HT1080 (cell line): ENCODE measurements at places on chromosomes 1 and 21.

- DNase-seq, result peak; percentile 84
These were observed 23.3 kb upstream of the PTGFRN start for GRCh38 chr1:116886291-116886878.

GRCh38 chr1:41546833-41547135 is 62.3 kb upstream of the EDN2 start:
- DNase-seq, result no peak

GRCh38 chr1:239233626-239234025 is 152.7 kb upstream of the CHRM3 start:
- DNase-seq, result no peak

- peak; percentile 28 for DNase-seq
These were observed 10.2 kb downstream of the JAK1 start for GRCh38 chr1:64956010-64956640.

GRCh38 chr1:184152434-184152898 is 100.9 kb downstream of the TSEN15 start:
- peak; percentile 66 for DNase-seq

GRCh38 chr1:246404078-246404477 is 103.0 kb downstream of the SMYD3 start:
- no peak for DNase-seq

DNA sequence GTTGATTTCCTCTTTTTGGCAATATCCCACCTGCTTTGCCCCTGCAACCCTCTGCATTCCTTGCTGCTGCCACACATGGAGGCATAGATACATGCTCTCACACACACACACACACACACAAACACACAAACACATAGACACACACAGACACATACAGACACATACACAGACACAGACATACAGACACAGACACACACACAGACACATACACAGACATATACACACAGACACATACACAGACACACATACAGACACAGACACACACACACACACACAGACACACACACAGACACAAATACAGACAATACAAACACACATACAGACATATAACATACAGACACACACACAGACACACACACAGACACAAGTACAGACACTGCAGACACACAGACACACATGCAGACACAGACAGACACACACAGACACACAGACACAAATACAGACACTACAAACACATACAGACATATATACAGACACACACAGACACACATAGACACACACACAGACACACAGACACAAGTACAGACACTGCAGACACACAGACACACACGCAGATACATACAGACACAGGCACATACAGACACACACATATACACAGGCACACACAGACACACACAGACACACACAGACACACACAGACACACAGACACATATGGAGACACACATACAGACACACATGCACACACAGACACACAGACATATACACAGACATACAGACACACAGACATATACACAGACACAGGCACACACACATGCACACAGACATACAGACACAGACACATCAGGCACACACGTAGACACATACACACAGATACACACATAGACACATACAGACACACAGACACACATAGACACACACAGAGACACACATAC is 83.3 kb downstream of the MAP3K7CL start:
- DNase-seq, result no peak

DNA sequence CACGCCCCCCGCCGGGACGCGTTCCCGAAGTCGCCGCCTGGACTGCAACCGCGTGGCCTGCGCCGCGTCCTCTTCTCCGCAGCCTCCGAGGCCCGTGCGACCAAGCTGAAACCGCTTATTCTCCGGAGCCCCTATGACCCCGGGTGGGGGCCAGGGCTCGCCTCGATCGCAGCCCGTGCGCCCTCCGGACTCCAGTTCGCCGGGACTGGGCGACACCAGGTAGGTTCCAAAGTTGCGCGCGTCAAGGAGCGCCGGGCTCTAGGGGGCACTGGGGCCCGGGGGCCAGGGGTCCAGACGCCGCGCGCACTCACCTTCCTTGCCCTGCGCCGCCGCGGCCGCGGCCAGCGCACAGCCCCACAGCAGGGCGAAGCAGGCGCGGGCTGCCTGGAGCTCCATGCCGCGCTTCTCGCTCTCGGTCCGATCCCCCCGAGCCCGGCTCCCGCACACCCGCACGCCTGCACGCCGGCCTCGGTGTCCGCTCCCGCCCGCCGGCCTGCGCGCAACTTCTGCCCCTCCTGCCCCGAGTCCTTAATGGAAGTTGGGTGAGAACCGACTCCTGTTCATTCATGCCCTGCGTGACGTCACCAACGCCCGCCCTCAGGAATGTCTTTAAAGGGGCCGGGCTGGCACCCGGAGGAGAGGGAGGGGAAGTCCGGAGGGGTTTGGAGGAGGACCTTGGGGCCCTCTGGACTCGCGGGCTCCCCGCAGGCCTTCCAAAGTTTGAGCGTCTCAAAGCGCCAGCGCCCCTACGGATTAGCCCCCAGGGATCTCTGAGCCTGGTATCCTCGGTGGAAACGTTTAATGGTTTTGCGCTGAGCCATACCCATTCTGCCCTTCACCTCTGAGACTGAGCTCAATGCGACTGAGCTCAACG is at the start of gene EPHA2:
EPHA2 (minus strand) TSS at position 533 of the 874 bp plus-strand sequence; CDS start at position 396, 137 bp downstream.
- DNase-seq, result peak; percentile 89

DNA sequence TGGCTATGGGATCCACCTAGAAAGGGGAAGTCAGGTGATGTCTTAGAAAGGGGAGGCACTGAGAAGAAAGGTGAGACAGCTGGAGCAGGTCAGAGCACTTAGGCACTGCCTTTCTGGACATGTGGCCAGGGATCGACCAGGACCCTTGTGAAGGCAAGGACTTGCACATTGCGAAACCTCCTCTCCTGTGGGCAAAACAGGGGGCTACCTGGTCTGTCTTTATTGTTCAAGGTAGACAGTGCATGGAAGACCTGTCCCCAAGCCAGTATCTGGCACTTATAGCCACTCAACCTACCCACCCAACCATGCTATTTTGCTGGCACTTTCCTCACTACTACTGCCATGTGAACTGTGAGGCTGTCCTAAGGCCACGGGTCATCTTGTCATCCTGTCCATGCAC is 67.2 kb downstream of the NAV1 start:
- DNase-seq, result no peak

DNA sequence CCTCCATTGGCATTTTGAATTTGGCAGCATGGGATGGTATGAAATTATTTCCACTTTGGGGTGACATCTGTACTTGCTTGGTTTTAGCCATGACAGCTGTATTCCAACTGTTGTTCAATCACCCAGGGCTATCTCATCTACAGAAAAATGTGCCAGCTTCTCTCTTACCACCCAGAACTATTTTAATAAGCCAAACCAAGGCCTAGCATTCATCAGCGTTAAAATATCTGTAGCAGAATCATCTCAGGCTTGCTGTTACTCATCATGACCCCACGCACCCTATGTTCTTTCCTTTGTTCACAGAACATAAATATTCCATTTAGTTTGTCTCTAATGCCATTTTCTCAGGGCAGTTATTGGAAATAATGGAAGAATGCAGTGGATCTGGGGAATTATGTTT is 49.8 kb downstream of the GIPC2 start:
- DNase-seq, result peak; percentile 77

DNA sequence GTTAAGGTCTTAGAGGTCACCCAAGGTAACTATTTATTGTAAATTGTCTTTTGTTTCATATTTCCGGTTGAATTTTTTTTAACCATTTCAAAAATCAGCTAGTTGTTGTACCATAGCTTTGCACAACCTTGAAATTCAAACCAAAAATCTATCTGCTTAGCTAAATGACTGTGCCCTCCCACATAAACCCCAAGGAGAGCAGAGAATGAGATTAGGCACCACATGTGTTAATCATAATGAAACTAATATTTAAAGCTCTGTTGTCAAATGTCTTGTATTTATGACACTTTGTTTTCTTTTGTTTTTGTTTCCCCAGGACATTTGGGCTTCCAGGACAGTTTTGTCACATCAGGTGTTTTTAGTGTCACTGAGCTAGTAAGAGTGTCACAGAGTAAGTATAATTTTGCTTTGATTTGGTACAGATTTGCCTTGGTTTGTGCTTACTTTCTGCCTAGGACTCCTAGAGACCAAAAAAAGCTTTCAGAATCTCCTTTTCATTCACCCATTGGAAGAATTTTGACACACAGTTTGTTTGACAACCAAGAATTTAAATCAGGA is 249.9 kb downstream of the NFIA start:
- DNase-seq, result no peak

- no peak for DNase-seq
These were observed 651.9 kb downstream of the MRPL39 start for GRCh38 chr21:24955275-24955961.

- DNase-seq, result peak; percentile 16
These were observed 27.4 kb downstream of the DTL start for GRCh38 chr1:212062832-212063438.

DNA sequence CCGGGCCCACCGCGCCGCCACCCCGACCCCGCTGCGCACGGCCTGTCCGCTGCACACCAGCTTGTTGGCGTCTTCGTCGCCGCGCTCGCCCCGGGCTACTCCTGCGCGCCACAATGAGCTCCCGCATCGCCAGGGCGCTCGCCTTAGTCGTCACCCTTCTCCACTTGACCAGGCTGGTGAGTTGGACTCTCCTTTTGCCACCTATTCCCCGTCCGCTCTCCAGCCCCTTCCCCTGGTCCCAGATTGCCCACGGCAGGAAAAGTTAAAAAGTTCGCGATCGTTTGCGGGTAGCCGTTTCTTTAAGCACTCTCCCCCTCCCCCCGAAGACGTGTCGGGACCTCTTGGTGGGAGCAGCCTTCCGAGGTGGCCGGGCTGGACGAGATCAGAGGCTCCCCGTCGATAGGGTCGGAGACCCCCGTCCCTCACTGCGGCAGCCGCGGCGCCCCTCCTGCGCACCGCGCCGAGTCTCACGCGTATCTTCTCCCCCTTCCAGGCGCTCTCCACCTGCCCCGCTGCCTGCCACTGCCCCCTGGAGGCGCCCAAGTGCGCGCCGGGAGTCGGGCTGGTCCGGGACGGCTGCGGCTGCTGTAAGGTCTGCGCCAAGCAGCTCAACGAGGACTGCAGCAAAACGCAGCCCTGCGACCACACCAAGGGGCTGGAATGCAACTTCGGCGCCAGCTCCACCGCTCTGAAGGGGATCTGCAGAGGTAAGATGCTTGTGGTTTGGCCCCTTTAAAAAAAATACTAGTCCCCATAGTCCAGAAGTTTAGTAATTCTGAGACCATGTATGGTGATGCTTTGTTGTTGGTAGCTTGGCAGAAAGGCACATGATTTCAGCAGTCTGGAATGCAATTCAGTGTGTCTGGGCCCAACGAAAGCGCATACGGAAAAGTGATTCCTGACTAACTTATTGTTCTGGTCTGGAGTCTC is 576 bp downstream of the CCN1 start:
- peak; percentile 73 for DNase-seq

- DNase-seq, result peak; percentile 44
These were observed 19.6 kb upstream of the FAM89A start for GRCh38 chr1:231059566-231060193.

DNA sequence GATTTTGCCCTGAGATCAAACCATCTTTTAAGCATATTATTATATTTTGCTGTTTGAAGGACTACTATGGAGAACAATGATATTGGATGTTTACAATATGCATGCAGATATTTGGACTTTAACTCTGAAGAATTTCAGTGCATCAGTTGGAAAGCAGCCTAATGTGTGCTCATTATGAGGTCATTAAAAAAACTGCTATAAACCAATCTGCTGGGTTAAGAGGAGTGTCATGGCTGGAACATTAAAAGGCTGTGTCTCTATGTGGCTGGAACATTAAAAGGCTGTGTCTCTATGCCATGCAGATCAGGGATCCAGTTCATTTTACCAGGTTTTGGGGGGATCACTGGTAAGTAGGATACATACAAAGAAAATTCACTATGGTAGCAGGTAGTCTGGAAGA is 77.6 kb downstream of the SPATA46 start:
- DNase-seq, result no peak

GRCh38 chr1:164561472-164561871 is 2.5 kb downstream of the PBX1 start:
- no peak for DNase-seq

DNA sequence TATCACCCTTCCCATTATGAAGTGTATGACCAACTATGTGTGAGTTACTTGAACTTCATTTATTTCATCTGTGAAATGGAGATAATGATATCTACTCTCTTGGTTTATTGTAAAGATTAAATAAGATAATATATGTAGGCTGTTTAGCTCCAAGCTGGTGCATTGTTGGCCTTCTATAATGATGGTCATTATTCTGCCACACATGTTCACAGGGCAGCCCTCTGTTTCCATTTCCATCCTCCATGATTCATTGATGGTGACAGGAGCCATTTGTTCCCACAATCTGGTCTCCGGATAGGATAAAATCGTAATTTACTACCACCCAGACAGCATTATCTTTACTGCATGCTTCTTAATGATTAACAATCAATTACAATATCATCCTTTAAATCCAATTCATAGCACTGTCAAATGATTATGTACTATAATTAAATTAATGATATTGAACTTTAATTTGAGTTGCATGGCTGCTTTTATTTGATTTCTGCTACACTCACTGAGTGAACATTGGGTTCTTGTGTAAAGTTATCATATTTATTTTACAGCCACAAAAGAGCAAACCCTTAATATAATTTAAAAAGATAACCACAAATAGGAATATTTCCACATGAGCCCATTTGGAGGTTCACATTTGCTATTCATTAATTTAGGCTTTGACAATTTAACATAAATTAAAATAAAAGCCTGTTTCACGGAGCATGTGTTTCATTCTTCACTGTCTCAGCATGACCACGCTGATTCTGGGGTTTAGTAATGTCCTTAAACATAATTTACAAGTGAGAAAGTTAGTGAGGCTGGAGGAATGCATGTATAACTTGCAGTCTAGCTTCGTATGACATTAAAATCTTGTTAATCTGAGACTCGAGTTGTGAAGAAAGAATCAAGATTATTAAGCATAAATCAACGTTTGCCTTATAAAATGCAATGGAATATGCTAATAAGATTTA is 596.4 kb upstream of the ZRANB2 start:
- no peak for DNase-seq

- no peak for DNase-seq
These were observed 47.6 kb downstream of the IRF2BP2 start for GRCh38 chr1:234562334-234562733.

DNA sequence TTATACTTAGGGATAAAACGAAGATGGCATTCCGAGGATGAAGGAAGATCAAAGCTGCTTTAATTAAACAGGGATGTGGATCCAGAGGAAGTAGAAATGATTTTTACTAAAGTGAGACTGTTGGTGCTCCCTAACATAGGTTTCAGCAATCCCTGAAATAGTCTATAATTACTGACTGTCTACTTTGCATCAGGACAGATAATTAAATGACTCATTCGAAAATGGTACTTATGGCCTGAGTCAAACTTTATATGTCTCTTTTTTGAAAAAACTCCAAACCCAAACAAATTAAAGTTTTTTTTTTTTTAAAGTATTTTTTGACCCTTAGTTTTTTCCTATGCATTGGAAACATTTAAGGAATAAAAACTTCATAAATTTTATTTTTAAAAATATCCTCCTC is 90.3 kb downstream of the LYST start:
- DNase-seq, result no peak

GRCh38 chr1:195828325-195828724 is 779.9 kb downstream of the KCNT2 start:
- DNase-seq, result no peak

DNA sequence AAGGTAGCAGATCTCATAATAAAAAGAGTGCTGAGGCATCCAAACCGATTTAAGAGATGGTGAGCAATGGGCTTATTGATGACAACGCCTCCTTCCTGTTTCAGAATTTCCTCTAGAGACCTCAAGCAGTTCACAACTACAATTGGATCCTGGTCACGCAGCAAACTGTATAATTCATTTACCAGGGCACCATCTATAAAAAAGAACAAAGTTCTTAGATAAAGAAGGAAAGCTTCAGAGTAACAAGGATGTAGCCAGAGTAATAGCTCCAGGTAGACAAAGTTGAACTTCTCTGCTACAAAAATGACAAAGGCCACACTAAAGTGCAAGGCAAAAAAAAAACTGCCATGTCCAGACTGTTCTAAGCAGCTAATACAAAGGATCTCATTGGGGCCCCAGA is 3.4 kb downstream of the AP4B1 start:
- no peak for DNase-seq
